ENCODE measurements at places on chromosomes 16 and 17. TPM values are rescaled to one million over a fixed set of nuclear protein-coding genes. Genes with fewer than 3 reads are reported as not detected.
A peak's percentile ranks its signal among the peaks of the same experiment; 100 is the strongest.

The IL34 gene
- total RNA-seq = 0.54 TPM

- DNase-seq = peak; percentile 95
Measured at GRCh38 chr17:33234930-33235685, 58.0 kb downstream of the ASIC2 start.

DNA sequence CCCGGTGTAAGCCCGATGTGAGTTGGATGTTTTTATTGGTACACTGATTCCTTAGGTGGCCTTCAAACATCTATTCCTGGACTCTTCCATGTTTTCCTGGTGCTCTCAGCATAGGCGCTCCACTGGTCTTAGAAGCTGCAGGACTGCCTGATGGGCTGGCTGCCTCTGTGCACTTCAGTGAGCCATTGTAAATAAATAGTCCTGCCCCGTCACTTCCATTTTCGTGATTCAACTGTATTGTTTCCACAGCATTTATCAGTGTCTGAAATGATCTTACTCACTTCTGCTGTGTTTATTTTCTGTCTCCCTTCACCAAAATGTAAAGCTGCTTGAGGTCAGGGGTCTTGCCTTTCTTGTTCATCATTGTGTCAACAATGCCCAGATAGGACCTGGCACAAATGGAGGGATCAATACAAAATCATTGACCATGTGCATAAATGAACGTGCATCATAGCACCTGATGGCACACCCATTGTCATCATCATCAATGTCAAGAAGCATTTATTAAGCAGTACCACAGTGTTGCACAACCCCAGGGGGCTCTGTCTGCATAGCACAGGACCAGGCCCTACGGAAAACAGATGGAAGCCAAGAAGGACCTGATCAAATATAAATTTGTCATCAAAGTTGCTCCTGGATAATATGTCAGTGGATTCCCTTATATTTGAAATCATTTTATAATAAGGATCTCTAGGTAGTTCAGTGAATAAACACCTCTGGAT, 66.6 kb upstream of the CPHXL start:
- DNase-seq = peak; percentile 51

GRCh38 chr16:57134982-57135381, 42.6 kb downstream of the CPNE2 start:
- no peak for DNase-seq

DNA sequence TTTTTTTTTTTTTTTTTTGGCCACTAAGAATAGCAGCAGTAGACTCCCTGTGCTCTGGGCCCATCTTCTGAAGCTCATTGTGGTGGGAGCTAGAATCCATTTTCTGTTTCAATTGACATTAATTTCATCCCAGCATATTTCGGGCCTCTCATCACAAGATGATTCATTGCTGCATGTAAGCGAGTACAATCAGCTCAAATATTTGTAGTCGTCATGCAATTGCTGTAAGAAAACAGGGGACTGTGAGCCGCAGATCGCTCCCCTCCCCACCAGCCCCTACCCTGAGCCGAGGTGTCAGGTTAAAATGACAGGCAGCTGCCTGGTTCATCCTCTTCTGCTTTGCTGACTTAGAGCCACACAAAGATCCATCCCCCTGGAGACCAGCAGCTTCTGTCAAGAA, 358.8 kb upstream of the CDH5 start:
- peak; percentile 29 for DNase-seq

- DNase-seq = no peak
Measured at GRCh38 chr16:65116216-65116615, 5.6 kb downstream of the CDH11 start.

DNA sequence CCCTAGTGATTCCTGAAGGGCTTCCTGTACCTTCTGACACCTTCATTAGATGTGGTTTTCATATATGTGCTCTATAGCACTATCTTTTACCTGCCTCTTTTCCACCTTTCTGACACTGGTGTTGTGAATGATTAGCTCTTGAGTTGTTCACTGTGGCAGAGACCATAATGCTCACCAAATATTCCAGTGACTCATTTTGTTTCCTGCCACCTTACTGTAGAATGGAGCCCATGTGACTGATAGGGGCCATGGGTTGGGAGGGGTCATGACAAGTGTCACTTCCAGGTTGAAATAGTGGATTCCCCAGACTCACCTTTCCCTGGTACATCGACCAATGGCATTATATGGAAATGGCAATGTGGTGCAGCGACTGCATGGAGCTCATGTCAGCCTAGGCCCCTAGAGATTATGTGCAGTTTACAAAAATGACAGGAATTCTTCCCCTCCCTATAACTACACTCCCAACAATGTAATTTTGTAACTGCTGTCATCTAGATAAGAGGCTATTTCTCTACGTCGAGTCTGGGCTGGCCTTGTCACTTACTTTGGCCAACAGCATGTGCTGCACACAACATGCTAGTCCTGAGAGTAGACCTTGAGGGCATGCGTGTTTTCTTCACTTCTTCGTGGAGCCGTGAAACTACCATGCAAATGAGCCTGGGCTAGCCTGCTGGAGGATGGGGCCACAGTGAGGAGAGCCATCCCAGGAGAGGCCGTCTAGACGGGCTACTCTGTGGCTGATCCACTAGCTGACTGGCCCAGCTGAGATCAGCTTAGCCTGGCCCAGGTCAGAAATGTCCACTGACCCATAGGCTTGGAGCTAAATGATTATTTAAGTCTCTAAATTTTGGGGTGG, 409.5 kb downstream of the CA10 start:
- no peak for DNase-seq

GRCh38 chr16:67430977-67431774, at the start of gene HSD11B2:
Gene HSD11B2, plus strand, starts transcription at chr16:67431121. Its CDS starts 128 bp downstream, at chr16:67431249.
- DNase-seq = peak; percentile 72

DNA sequence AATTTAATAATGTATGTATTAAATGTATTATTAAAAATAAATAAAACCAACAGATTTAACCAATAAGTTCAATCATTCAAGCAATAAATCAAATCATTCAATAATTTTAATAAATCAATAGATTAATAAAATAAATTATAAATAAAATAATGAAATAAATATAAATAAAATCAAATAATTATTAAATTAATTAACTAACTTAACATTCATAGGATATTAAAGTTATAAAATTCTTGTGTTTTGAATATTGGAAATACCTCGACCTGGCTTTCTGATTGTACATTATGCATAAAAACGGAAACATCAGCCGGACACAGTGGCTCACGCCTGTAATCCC, 182.2 kb downstream of the BANP start:
- DNase-seq = no peak

DNA sequence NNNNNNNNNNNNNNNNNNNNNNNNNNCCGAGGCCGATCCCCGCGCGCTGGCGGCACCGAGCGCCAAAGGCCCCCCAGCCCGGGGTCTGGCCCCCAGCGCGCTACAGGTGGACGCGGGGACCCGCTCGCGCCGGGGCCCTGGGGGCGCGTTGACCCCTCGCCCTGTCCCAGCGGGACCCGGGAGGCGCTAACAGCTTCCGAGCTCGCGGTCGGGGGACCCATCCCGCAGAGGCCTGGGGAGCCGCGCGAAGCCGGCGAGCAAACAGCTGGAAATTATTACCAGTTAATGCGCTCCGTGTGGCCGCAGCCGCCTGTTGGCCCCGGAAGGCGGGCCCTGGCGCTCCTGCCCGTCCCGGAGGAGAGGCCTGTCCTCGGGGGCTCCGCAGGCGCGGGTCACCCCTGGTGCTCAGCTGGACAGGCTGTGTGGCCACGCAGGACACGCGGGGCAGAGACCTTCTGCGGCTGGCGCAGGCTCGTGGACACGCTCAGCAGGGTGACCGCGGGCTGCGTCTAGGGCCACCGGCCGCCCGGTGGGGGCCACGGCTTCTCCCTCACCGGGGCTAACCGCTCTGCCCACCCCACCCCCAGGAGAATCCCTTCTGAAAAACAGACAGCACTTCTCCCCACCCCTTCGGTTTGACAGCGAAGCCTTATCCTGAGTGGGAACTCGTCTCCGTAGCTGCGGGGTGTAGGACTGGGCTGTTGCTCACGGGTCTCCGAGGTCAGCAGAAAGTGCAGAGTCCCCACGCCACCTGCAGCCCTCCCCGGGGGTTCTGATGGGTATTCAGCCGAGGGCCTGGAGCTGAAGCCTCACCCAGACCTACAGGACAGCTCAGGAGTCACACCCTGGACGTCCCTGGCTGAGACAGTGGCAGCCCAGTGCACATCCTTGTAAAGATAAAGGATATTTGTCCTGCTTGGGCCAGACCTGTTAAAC, 138.7 kb upstream of the RPH3AL start:
- DNase-seq = peak; percentile 61

The CACNG1 gene
- total RNA-seq = not detected

DNA sequence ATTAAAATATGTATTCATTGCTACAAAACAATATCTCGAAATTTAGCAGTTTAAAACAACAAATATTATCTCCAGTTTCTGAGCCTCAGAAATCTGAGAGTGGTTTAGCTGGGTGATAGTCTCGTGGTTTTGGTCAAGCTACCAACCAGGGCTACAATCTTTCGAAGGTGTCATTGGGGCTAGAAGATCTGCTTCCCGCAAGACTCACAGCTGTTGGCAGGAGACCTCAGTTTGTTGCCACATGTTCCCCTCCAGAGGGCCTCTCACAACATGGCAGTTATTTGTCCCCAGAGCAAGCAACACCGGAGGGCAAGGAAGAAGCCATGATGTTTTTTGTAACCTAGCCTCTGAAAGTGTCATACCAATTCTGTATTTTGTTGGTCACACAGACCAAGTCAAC, 12.0 kb upstream of the BCAS3 start:
- DNase-seq = no peak

The TP53TG3C gene
- total RNA-seq = 3.5 TPM

The CLEC18A gene
- total RNA-seq = 1.2 TPM

- DNase-seq = no peak
Measured at GRCh38 chr16:75043175-75043895, 44.5 kb downstream of the ZNRF1 start.

- no peak for DNase-seq
Measured at GRCh38 chr17:77366206-77366557, 225.4 kb downstream of the SEC14L1 start.

GRCh38 chr16:21684199-21684598, 20.4 kb downstream of the OTOA start:
- DNase-seq = peak; percentile 44

- no peak for DNase-seq
Measured at GRCh38 chr16:28597692-28598261, 927 bp upstream of the SULT1A2 start.

DNA sequence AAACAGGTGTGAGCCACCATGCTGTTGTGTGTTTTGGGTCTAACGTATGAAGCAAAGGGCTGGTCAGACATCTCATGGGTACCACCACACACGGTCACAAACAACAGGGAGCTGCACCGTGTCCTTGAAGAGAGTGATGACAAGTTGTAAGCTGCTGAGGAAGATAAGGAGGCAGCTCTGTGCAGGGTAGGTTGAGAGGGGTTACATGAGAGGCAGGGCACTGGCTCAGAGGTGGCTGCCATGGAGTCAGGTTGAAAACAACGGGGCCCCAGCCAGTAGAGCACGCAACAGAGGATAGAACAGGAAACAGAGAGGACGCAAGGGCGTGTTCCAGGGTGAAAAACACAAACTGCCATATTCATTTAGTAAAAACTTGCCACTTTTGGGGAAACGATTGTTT, 52.2 kb downstream of the TRARG1 start:
- DNase-seq = no peak

- no peak for DNase-seq
Measured at GRCh38 chr17:79239205-79239604, 164.6 kb downstream of the ENGASE start.

The DPEP3 gene
- total RNA-seq = not detected

The WRAP53 gene
- 41.4 TPM for total RNA-seq

DNA sequence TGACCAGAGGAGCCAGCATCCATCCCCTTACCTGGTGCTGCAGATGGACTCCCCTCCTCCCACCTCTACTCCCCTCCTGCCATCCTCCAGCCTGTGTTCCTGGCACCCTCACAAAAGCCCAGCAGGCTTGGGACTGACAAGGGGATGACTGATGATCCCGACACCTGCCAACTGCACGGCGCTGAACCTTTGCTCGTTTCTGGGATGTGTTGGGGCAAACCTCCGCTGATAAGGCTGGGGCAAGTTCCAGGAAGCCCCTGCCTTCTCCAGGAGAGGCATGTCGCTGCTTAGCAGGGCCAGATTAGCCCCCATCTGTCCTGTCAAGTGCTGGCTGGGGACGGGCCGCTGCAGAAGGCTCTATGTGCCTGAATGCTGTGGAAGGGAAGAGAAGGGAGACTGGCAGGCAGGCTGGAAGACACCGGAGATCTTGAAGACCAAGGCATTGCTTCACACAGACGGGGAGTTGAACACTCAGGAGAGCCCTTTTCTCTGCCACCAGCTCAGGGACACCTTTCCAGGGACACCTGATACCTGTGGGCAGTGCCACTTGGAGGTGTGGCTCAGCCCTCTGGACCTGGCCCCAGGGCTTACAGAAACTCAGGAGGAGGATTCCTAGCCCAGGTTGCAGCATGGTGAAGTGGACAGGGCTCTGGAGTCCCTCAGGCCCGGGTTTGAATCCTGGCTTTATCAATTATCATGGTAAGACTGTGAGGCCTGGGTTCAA, 973 bp upstream of the KRT15 start:
- DNase-seq = no peak

The SULT1A1 gene
- 4.1 TPM for total RNA-seq

Data from Daoy (cell line).